ENCODE measurements at places on chromosomes 2 and 18. TPM values are rescaled to one million over a fixed set of nuclear protein-coding genes. Genes with fewer than 3 reads are reported as not detected.

DNA sequence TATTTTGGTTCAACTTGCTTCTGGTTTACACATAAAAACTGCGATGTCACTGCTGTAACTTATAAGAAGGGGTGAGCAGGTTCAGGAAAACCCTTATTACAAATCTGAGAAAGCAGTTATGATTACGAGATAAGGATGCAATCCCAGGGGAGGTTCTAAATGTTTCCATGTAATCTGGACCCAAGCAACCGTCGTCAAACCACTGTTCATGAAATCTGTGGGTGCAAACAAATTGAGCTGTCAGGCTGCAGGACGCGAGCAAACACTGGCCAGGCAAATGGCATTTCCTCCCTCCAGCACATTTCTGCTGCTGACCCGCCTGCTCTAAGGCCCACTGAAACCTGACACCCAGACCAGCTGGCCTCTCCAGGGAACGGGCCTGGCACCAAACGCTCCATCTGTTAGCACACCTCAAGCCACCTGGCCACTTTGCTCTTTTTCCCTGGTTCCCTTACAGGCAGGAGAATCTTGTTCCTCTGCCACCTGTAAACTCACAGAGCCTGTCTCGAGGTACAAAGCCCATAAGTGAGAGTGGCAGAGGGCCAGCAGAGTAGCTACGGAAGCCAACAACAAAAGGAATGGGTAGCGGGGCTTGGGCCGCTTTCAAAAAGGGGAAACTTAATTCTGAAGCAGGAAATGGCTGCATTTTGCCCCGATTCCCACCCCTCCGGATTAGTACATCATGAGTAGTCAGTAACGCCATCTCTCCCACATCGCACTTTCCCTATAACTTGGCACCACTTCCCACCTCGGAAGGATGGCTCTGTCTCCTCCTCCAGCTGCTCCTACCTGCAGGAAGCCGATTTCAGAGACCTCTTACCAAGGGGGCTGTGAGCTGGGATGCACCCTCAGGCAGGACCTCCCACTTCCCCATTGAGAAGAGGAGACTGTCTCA, 26.5 kb downstream of the CRACDL start:
- DNase-seq = peak; percentile 22

- no peak for DNase-seq
Observed at GRCh38 chr2:105645031-105645937, 99.4 kb upstream of the NCK2 start.

Gene IL18R1
- not detected for polyA plus RNA-seq

DNA sequence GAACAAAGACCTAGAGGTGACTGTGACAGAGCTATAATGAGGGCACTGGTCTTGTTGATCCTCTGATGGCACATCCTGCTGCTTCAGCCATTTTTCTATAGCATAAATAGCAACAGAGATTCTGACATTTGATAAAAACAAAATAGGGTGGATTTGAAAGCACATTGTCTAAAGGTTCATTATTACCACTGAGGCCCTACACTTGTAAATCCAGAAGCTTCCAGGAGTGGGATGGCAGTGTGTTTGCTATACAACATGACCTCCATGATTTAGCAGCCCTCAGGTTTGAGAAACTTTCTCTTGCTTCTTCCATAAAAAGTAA, 93.2 kb upstream of the CD302 start:
- no peak for DNase-seq

DNA sequence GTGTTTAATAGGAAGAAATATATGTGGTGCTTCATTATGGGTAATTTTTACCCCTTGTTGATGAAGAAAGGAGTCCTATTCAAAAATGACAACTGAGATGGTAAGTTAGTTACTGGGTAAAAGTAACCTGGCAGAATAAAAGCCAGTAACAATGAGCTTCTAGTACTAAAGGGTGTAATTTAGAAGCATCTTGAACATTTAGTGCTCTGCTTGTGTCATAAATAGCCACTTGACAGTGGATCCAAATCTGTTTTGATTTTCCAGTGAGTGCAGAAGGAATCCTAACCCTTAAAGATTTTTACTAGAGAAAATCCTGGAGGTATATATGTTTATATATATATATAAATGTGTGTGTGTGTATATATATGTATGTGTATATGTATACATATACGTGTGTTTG, 15.1 kb downstream of the COMMD1 start:
- no peak for DNase-seq

- DNase-seq = peak; percentile 2
Observed at GRCh38 chr18:77165503-77166188, 33.1 kb upstream of the MBP start.

Gene ADRA2B
- not detected for polyA plus RNA-seq

DNA sequence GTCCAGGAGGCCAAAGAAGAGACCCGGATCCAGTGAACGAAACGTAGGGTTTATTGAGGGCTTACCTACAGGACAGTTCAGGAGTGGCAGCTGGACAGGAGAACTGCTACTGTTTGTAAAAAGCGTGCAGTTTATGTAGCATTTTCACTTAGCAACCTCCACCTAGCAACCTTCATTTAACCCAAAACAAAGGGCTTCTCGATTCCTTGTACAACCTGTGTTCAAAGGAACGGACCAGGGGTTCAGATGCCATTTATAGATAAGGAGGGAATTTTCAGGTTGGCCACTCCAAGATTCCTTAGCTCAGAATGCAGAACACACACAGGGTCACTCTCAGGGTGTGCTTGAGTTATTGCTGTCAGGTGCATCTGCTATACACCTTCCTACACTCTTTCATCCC, 65.1 kb upstream of the YWHAQ start:
- DNase-seq = no peak

DNA sequence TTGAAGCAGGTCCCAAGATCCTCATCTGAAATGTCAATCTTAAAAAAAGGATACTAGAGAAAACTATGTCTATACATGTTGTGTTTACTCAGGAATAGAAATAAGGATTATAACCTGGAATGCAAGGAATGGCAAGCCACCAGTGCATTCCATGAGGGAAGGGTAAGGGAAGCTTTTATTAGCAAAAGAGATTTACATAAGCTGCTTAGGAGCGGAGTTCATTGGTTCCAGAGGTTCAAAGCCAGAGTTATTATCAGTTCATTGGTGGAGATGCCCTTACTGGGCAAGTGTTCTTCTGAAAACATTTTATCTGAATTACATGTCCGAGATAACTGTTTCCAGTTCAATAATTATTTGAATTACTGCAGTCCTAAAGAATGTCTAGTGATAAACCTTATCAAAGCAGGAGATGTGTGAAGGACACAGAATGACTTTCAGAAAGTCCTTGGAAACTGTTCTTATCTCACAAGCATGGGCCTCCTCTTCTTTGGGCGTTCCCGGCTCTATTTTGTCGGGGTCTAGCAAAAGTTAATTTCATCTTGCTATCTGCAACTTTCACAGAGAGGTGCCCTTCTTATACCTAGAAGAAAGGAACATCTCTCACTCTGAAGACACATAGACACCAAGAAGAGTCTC, 23.5 kb downstream of the COMMD1 start:
- DNase-seq = no peak

- no peak for DNase-seq
Observed at GRCh38 chr18:23745366-23745765, 56.1 kb downstream of the LAMA3 start.

Gene COL5A2
- polyA plus RNA-seq = 383 TPM
